ENCODE measurements at places on chromosomes 5 and 9.

- no peak for DNase-seq
Measured at GRCh38 chr5:9686216-9686615, 56.1 kb upstream of the TAS2R1 start.

DNA sequence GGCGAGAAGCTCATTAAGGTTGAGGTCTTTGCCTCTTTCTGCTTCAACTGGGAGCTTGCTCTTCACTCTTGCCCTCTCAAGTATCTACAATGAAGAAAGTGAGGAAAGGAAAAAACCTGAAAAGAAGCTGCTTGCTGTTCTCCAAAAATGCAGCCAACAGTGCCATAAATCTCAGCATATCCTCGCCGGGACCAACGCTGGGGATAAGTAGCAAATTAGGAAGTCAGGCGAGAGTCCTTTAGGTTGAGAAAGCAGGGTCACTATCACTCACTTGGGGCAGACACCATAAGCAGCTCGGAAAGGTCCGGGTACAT lies 399 bp downstream of the NUP155 start:
- no peak for DNase-seq

- no peak for DNase-seq
Measured at GRCh38 chr5:132782101-132782500, 5.1 kb upstream of the SEPTIN8 start.

- no peak for DNase-seq
Measured at GRCh38 chr5:77995793-77996409, 219.8 kb upstream of the TBCA start.

GRCh38 chr5:139523635-139524445 lies 37.3 kb upstream of the UBE2D2 start:
- DNase-seq, result no peak

DNA sequence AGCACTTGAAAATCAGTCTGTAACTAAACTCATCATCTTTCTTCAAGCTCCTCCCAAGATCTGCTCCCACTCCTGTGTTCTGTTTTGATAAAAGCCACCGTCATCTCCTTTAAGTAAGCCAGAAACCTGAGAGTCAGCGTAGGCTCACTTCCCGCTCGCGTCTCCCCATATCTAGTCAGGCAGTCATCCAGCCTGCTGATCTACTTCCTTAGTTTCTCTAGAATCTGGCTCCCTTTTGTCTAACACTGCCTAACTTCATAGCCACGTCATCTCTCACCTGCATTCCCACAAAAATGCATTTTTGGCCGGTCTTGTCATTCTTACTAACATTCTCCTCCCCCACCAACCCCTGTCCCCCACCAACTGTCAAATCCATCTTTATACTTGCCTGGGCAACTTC lies 3.0 kb upstream of the TJP2 start:
- DNase-seq, result no peak

DNA sequence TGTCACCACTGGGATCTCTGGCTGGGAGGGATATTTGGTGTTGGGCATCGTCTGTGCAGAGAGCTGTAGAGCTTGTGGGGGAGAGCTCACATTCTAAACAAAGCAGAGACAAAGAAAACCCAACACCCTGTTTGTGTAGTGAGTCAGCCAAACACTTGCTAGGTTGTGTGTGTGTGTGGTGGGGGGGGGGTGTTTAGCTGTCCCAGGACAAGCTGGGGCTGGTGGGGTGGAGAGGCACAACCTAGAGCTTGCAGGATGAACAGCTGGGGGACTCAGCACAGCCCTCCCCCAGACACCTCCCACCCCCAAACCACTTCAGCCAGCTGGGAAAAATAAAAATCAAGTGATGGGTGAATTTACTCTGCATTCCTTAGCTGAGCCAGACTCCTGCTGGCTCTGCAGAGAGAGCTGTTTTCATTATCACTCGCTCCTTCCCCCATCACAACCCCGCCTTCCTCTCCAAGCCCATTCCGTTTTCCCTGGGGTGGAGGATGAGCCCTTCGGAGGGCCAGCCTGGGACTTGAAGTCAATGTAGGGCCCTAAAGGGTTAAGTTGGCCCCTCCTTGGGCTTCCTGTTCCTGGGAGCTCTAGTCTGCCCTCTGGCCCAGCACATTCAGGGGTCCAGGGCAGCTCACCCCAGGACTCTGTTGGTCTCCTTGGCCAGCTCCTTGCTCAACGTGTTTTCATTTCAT lies 2.6 kb downstream of the OLFML2A start:
- no peak for DNase-seq

GRCh38 chr9:90343366-90343765 lies 299.3 kb downstream of the DIRAS2 start:
- no peak for DNase-seq

DNA sequence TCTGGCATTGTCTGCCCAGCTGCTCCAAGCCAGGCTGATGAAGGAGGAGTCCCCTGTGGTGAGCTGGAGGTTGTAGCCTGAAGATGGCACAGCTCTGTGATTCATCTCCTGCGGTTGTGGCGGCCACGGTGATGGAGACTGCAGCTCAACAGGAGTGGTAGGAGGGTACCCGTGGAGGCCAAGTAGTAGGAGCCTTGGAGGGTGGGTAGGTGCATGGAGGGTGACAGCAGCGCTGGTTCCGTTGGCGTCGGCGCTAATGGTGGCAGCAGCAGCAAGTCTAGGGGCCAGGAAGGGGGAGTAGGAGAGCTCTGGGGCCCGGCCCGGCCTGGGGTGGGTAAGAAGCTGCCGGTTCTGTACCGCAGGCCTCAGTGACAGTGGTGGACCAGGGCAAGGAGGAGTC lies 22.4 kb upstream of the TRIM52 start:
- DNase-seq, result no peak

DNA sequence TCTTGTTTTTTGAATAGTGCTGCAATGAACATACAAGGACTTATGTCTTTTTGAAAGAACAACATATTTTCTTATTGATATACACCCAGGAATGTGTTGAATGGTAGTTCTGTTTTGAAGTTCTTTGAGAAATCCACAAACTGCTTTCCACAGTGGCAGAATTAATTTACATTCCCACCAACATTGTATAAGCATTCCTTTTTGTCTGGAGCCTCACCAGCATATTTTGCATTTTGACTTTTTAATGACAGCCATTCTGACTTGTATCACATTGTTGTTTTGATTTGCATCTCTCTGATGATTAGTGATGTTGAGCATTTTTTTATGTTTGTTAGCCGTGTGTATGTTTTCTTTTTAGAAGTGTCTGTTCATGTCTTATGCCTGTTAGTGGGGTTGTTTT lies 524.9 kb downstream of the SEMA5A start:
- no peak for DNase-seq

GRCh38 chr9:32533336-32533735 lies 7.3 kb upstream of the RIGI start:
- no peak for DNase-seq

- no peak for DNase-seq
Measured at GRCh38 chr5:50963971-50964745, 297.7 kb downstream of the PARP8 start.

- DNase-seq, result no peak
Measured at GRCh38 chr5:77632526-77633206, 5.8 kb downstream of the OTP start.

DNA sequence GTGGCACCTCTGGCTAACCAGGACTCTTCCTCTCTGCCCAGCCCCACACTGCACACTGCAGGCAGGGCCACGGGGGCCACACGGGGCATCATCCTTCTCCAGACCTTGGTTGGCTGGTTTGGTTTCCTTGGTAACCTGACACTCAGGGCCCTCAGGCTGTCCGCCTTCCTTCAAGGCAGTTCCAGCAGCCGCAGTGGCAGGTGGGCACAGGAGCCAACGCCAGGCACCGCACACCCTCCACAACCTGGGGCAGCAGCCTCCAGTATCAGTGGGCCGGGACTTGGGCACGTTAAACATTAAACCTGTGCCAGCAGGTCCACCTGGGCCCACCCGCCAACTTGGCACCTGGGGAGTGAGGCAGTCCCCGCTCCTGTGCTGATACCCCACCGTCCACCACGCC lies 1.9 kb downstream of the NPDC1 start:
- no peak for DNase-seq

DNA sequence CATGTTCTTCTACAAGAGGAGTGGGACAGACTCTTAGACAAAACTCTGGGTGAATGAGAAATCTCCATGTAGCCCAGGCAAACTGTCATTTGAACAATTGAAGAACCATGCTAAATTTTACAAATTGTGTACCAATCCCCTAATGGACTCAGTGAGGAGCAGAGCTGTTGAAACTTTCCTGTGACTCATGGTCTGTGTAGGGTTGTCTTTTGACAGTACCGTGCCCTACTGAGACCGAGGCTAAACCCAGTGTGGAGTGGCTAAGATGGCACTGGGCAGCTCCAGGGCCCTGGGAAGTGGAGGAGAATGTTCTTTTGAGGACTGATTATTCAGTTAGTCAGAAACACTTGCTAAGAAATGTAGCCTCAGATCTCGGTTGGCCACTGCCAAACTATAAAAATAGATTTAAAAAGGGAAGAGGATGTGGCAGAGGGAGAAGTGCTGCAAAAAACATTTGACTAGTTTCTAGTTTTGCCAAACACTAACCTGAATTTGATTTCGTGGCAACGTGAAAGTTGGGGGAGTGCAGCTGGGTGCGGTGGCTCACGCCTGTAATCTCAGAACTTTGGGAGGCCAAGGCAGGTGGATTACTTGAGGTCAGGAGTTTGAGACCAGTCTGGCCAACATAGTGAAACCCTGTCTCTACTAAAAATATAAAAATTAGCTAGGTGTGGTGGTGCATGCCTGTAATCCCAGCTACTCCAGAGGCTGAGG lies 24.7 kb downstream of the POU4F3 start:
- DNase-seq, result no peak

- no peak for DNase-seq
Measured at GRCh38 chr5:51544031-51544785, 161.0 kb downstream of the ISL1 start.

GRCh38 chr5:39588179-39588578 lies 163.4 kb upstream of the DAB2 start:
- no peak for DNase-seq

DNA sequence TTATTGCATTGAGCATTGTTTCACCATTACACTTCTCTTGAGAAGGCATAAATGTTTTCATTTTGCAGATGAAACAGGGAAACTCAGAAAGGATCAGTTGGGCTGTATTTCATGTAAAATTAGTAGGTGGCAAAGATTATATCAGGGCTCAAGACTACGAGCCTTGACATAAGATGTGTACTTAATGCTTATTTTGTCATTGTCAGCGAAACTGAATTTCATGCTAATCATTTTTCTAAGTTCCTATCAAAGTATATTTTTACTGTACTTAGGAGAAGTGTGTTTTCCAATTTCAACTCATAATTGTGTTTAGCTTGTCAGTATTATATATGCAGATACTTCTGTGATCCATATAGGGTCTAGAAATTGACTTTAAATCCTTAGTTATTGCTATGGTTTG lies 123.8 kb downstream of the FBXL7 start:
- DNase-seq, result no peak

DNA sequence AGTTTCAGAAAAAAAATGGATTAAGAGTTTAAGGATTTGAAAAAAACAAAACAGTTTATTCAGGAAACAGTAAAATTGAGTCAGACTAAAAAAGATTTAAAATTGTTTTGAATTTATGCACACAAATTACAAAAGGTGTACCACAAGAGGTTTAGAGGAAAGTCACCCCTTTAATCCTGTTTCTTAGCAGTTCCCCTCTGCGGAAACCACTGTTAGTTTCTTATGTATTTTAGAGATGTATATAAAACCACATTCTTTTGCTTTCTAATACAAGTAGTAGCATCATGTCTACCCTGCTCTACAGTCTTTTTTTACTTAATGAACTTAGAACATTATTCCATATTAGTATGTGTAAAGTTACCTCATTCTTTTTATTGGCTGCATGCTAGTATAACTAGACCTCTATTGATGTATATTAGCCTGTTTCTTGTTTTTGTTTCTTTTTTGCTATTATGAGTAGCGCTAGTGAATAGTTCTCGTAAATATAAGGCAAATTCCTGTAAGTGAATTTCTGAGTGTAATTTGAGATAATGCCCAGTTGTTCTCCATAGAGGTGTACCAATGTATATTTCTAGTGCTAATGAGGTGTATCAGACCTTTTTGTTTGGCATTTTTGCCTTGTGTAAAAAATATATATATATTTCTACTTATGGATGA lies 20.0 kb downstream of the GPBP1 start:
- no peak for DNase-seq

DNA sequence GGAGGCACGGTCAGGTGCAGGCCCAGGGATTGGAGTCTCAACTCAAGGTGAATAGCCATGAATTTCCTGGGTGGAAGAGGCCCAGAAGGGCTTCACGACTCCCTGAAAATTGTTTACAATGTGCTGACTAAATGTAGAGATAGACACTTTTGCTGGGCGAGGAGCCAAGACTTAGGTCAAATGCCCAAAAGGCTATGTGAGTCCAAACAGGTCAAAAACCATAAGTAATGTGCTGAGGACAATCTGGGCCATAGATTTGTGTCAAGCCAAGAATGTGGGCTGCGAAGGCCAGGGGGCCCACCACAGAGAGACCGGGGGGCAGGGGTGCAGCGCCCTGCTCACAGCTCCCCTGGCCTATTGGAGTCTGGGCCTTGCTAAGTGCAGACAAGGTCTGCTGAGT lies 197.8 kb downstream of the HSPA4 start:
- DNase-seq, result no peak

DNA sequence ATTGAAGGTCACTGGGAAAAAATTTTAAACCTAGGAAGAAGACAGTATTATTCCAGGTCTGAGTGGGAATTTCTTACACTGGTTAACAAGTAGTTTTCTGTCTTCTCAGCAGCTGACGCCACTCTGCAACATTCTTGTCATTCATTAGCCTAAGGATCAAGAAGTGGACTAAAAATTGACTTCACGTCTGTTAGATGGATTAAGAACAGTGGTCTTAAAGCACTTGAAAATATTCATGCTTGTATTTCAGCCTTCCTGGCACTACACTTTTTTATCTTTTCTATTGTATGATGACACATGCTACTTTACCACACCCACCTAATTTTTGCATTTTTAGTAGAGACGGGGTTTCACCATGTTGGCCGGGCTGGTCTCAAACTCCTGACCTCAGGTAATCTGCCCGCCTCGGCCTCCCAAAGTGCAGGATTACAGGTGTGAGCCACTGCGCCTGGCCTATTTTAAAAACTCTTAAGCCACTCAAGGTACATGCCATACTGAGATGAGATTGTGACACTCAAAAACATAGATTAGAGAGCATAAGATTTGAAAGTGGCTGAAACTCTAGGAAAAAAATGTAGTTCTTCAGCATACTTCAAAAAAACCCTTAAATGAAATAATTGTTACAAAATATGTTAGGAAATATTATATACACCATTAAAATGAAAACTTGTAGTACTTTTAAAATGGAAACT lies 8.4 kb downstream of the MATR3 start:
- DNase-seq, result no peak

GRCh38 chr5:132485641-132486317 lies 4.8 kb downstream of the IRF1 start:
- DNase-seq, result no peak

DNA sequence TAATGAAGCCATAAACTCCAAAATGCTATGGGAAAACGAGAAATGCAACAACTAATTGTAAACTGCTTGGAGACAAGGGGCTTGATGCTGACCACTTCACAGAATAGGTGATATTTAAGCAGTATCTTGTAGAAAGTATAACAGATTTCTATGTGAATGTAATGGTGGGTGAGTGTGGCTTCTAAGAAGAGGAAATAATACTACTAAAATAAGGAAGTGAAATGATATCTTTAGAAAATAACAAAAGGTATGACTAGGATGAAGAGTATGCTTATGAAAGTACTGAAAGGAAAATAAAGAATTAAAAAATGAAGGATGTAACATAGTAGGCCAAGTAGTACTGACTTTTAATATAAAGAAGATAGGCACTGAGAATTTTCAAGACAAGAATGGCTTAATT lies 94.2 kb downstream of the AGTPBP1 start:
- DNase-seq, result no peak

All from Panc1 (cell line).